ENCODE measurements at places on chromosomes 11 and 22.

- DNase-seq = no peak
Observed at GRCh38 chr11:115617767-115618166, 113.6 kb upstream of the CADM1 start.

GRCh38 chr22:28917747-28918549 lies 34.6 kb downstream of the ZNRF3 start:
- DNase-seq = no peak

GRCh38 chr22:36619797-36620399 lies 83.7 kb downstream of the CACNG2 start:
- DNase-seq = no peak

DNA sequence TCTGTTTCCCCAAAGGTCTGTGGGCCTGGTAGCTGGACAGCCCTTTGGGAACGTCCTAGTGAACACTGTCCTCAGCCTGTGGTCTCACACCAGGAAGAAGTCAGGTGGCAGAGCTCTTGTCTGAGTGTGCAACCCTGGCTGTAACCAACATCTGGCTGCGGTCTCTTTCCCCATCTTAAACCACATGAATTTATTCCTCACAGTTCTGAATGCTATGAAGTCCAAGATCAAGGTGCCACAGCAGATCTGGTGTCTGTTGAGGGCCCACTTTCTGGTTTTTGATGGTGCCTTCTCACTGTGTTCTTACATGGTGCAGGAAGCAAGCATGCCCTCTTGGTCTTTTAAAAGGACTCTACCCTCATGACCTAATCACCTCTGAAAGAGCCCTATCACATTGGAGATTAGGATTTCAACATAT lies 2.7 kb downstream of the UPB1 start:
- no peak for DNase-seq

GRCh38 chr11:79396001-79396400 lies 44.8 kb downstream of the TENM4 start:
- no peak for DNase-seq

DNA sequence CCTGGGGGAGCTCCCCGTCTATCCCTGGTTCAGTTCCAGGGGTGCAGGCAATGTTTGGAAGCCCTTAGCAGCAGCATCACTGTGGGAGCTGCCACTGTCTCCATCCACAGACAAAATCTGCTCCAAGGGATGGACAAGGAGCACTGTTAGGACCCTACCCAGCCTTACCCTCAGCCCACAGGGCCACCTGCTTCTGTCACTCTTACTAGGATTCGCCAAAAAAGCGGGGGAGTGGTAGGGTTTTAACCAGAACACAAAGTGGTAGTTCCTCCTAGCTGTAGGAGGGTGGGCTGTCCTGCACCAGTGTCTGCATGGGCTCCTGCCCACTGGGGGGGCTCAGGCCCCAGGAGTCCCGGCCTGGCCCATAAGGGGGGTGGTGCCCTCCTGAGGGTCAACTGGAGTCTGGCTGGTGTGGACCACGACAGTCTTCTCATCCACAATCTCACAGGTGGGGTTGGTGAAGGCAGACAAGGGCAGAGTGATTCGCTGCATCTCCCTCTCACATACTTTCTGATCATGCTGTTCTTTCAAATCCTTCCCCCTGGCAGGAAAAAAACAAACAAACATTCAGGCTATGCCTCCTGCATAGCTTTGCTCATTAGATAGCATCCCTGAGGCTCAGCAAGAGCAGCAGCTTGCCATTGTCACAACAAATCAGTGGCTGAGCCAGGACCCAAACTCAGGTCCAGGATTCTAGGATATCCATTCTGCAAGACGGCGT lies 9.4 kb downstream of the PIK3IP1 start:
- DNase-seq = no peak

- no peak for DNase-seq
Observed at GRCh38 chr22:16609548-16610261, 17.1 kb upstream of the CCT8L2 start.

DNA sequence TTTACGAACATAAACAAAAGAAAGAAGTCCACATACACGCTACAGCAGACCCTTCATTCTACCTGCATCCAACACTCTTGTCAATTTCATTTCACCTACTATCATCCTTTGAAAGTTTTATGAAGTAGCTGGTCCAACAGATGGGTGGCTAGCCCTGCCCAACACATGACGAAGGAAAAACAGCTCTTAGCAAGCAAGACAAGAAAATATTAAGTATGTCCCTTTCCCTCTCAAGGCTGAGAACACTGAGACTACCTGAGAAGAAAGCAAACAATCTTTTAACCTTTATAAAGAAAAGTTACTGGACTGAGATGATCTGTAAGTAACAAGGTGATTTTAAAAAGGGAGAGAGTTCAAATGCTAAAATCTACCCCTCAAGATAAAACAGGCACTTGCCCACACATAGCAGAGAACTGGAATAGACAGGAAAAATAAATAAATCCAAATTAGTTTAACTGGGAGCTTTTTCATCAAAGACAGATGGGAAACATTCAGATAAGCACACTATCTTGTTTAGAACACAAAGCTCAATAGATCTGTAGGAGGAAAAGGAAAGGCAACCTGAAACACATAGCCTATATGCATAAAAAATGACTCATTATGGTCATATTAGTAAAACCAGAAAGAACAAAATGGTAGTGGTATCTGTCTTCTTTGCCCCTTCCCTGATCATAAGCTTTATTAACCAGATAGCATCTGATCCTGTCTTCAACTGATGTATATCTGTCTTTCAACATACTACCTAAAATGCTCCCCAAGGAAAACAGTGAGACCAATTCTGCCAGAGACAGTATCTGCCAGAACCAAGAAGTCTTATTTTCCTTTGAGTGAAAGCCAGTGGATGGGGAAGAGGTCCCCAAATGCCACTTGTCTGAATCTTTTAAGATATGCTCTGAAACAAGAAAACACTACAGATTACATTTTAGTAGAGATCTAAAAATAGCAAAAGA lies 104.3 kb downstream of the MRTFA start:
- no peak for DNase-seq

Data from stimulated activated CD8-positive, alpha-beta memory T cell treated with anti-CD3 and anti-CD28 coated beads, Interleukin-4, amount 100 ng/mL, for 1 hour (primary cell).